Fibroblast of lung (primary cell): ENCODE measurements at places on chromosomes 1 and 21.

DNA sequence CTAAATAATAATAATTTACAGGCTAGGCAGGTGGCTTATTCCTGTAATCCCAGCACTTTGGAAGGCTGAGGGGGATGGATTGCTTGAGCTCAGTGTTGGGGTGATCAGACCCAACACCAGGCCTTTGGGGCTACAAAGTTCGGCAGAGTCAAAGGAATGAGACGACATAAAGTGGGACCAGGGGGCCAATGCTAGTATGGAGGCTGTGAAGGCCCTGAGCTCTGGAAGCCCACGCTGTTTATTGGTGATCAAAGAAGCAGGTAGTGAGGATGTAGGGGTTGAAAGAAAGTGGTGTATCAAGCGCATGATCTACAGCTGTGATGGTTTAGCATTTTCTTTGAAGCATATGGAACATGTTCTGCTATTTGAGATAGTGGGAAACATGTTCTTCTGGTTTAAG lies 5.6 kb downstream of the BTBD8 start:
- no peaks in the 10 kb centered on the region for H3K36me3 ChIP-seq
- no peaks in the 10 kb centered on the region for H3K27me3 ChIP-seq
- DNase-seq, result no peak
- H3K4me1 ChIP-seq, result no peaks in the 10 kb centered on the region
- no peak overlapping the region for H3K4me3 ChIP-seq
- H3K27ac ChIP-seq, result no peak overlapping the region

DNA sequence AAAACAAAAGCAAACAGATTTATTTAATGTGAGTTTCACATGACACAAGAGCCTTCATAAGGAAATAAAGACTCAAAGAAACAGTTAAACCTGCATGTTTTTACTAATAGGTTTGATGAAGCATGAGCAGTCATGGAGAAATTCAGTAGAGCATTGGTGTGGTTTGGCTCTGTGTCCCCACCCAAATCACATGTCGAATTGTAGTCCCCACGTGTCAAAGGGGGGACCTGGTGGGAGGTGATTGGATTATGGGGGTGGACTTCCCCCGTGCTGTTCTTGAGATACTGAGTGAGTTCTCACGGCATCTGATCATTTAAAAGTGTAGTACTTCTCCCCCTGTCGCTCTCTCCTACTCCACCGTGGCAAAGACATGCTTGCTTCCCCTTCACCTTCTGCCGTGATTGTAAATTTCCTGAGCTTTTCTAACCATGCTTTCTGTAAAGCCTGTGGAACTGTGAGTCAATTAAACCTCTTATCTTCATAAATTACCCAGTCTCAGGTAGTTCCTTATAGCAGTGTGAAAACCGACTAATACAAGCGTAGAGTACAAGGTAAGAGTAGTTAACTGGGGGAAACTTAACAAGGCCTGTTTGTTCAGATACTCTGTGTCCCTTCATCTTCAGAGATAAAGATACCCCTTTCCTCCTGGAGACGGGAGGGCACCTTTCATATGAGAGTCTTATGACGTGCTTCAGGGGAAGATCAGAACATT lies 354.8 kb downstream of the SIPA1L2 start:
- H3K4me3 ChIP-seq, result no peak overlapping the region
- H3K36me3 ChIP-seq, result no peaks in the 10 kb centered on the region
- H3K4me1 ChIP-seq, result no peaks in the 10 kb centered on the region
- no peaks in the 10 kb centered on the region for H3K27me3 ChIP-seq
- DNase-seq, result no peak

DNA sequence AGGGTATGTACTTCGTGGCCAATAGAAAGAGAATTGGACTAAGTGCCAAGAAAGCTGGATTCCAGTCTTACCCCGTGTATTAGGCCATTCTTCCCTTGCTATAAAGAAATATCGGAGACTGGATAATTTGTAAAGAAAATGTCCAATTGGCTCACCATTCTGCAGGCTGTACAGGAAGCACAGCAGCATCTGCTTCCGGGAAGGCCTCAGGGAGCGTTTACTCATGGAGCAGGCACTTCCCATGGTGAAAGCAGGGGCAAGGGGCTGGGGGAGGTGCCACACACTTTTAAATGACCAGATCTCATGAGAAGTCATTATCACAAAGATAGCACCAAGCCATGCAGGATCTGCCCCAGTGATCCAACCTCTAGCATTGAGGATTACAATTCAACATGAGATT lies 7.8 kb upstream of the AMIGO1 start:
- no peak overlapping the region for H3K27ac ChIP-seq
- DNase-seq, result no peak
- H3K4me3 ChIP-seq, result no peak overlapping the region
- H3K4me1 ChIP-seq, result no peaks in the 10 kb centered on the region
- peaks cover 12% of the 10 kb centered on the region for H3K27me3 ChIP-seq
- H3K36me3 ChIP-seq, result no peaks in the 10 kb centered on the region

GRCh38 chr1:246170574-246171261 lies 336.4 kb downstream of the SMYD3 start:
- H3K4me1 ChIP-seq, result no peaks in the 10 kb centered on the region
- H3K36me3 ChIP-seq, result no peaks in the 10 kb centered on the region
- DNase-seq, result no peak
- no peak overlapping the region for H3K27ac ChIP-seq

DNA sequence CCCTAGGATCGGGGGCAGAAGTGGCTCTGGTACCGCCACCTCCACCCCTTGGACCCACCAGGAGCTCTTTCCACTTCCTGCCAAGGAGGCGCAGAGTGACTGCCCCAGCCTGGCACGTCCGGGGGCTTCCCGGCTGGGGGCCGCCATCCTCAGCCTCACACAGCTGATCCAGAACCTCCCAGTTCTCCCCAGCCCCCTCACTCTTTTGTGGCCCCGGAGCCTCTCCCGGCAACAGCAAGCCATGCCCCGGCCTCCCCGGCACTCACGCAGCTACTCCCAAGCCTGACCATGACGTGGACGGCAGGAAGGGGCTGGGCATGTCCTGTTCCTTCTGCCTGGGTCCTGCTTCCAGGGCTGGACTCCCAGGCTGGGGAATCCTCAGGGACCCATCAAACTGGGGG lies 17.1 kb downstream of the TP73 start:
- no peaks in the 10 kb centered on the region for H3K27me3 ChIP-seq
- no peak for DNase-seq
- H3K4me1 ChIP-seq, result no peaks in the 10 kb centered on the region
- H3K4me3 ChIP-seq, result no peak overlapping the region
- no peak overlapping the region for H3K27ac ChIP-seq

DNA sequence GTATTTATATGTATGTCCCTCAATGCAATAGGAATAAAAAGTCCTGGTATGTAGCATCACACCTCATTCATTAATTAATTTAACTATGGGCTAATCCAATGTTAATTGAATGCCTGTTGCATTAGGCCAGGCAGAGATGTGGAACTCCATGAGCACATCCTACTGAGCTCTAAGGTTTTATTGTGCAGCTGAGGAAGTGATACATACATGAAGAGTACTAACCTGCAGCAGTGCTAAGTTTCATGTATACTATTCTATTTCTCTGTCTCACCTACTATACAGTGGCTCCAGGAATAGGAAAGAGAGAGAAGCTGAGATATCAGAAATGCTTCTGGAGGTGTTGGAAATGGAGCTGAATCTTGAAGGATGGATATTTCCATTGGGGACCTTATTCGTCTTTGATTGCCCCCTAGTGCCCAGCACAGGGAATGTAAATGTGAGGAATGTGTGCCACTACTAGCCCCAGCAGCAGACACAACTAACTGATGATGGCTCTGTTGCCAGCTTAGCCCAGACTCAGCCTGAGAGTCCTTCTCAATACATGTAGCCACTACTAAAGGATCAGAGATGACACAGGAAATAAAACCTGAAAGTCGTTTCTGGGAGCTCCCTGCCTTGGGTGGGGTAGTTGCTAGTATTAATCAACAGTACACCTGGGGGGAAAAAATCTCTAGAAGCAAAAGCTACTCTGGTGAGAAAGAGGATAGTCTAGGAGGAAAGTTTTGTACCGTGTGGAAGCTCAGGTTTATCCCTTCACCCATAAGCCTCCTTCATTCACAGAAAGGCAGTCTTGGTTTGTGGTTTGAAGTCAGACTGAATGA lies 173.3 kb upstream of the FOXD3 start:
- H3K4me3 ChIP-seq, result no peak overlapping the region
- H3K27me3 ChIP-seq, result no peaks in the 10 kb centered on the region
- peak; percentile 32 for DNase-seq
- H3K4me1 ChIP-seq, result no peaks in the 10 kb centered on the region
- no peaks in the 10 kb centered on the region for H3K36me3 ChIP-seq
